ENCODE measurements at places on chromosomes 12 and 14.

DNA sequence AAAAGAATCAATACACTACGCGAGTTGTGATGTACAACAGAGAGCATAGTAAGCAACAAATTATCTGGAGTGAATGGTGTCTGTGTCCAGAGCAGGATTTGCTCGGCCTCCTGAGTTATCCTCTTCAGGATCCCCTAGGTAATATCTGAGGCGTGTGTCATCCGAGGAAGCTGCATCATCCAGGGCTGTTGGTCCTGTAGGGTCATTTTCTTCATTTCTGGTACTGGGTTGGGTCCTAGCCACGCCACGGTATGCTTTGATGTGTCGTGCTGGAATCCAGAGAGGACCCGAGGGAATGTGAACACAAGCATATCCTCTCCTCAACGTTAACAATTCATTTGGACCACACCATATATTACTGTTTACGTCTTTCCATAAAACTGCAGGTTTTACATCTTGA, 19.0 kb upstream of the CLEC4E start:
- DNase-seq = no peak

- DNase-seq = no peak
Observed at GRCh38 chr12:67365131-67365530, 96.0 kb downstream of the CAND1 start.

DNA sequence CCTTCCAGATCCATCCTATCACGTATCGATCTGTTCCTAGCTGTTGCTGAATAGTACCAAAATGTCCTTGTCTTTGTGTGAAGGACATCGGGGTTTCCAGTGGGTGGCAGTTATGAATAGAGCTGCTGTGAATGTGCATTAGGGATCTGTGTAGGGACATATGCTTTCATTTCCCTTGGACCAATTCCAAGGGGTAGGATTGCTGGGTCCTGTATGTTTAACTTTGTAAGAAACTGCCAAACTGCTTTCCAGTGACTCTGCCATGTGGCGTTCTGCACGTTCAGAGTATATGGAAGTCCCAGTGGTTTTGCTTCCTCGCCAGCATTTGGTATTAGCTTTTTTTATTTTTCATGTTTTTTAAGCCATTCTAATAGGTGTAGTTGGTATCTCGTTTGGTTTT, 28.6 kb downstream of the PACS2 start:
- no peak for DNase-seq

DNA sequence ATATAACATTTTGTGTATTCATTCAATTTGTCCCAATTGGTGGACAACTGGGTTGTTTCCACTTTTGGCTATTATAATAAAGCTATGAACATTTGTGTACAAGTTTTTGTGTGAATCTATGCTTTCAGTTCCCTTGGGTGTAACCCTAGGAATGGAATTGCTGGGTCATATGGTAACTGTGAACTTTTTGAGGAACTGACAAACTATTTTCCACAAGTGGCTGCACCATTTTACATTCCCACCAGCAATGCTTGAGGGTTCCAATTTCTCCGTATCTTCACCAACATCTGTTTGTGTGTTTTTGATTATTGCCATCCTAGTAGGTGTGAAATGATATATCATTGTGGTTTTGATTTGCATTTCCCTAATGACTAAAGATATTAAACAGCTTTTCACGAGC, 13.0 kb downstream of the LPCAT3 start:
- DNase-seq = no peak
